ENCODE measurements at places on chromosomes 5 and 9. TPM values are rescaled to one million over a fixed set of nuclear protein-coding genes. Genes with fewer than 3 reads are reported as not detected.

SPINK7 gene
- total RNA-seq = not detected

TNFSF8 gene
- not detected for total RNA-seq

IL3 gene
- total RNA-seq = not detected

TLX3 gene
- not detected for total RNA-seq

NHP2 gene
- total RNA-seq = 94.8 TPM

GCNT4 gene
- 0.25 TPM for total RNA-seq

TEX10 gene
- 27.8 TPM for total RNA-seq

FOXD4L4 gene
- 0.38 TPM for total RNA-seq

Measured in bladder microvascular endothelial cell (primary cell).